NCI-H524 treated with DMSO at 0.1 percent for 48 hours (cell line): ENCODE measurements at places on chromosomes 16 and 17.

DNA sequence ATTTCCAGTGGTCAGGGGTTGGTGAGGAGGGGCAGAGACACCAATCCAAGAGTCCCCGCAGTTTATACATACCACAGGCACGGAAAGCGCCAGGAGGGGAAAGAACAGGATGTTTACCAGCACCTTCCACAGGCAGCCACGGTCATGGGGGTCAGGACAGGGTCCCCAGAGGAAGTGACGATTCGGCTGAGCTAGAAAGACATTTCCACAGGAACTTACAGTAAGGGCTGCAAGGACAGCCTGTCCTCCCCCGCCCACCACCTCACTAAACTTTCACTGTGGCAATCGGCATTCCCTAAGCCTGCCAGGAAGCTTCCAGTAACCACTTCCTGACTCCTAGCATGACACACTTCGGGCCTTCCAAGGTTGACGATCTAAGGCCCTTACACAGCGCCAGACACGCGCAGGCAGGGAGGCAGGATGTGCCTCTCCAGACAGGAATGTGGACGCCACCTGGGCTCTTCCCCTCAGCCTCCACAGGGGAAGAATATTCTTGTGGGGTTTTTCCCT lies 1.2 kb upstream of the MT2A start:
- no peak for DNase-seq

GRCh38 chr17:36779550-36779949 lies 157.7 kb upstream of the LHX1 start:
- DNase-seq = no peak

DNA sequence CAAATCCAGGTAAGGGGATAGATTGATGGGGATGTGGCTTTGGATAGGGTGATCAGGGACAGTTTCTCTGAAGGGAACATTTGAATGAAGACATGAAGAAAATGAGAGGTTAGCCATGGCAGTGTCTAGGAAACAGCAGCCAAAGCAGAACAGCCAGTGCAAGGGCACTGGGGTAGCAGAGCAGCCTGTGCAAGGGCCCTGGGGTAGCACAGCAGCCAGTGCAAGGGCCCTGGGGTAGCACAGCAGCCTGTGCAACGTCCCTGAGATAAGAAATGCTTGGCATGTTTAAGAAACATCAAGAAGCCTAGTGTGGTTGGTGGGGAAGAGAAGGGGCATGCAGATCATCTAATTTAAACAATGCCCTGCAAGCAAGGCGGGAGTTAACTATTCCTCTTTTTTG lies 128.5 kb downstream of the IRX5 start:
- no peak for DNase-seq

DNA sequence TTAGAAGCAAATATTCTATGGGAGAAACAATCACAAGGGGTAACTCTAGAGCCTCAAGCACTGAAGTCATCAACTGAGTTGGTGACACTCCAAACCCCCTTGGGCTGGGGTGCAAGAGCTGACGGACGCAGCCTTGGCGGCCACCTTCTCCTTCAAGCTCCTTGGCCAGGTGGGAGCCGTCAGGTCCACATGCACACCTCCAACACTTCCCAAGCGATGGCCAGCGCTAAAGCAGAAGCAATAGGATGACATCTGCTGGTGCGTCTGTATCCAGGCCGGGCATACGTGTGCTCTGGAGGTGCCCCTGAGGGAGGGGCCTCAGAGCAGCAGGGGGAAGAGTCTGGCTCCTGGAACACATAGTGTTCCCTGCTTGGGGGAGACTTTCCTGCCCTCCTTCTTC lies 12.2 kb upstream of the FOXJ1 start:
- DNase-seq = no peak
